Transverse colon (tissue), 4 donors: ENCODE measurements at places on chromosomes 16 and 17. TPM values are rescaled to one million over a fixed set of nuclear protein-coding genes. Genes with fewer than 3 reads are reported as not detected.

Gene PRMT7
- total RNA-seq, result 115 TPM

Gene HBM
- total RNA-seq, result not detected

Gene OTOP3
- 1.6 TPM for total RNA-seq

Gene STAT5B
- total RNA-seq, result 101 TPM

Gene ITGAD
- not detected for total RNA-seq

Gene SAMD14
- total RNA-seq, result 0.14 TPM

Gene XAF1
- 6.7 TPM for total RNA-seq

Gene CACNA1H
- 60.9 TPM for total RNA-seq

Gene PDF
- 14.1 TPM for total RNA-seq

Gene CACNG1
- not detected for total RNA-seq

Gene C16orf74
- 7.0 TPM for total RNA-seq

Gene NPIPB9
- total RNA-seq, result 19.4 TPM

Gene MYOCD
- 20.1 TPM for total RNA-seq

Gene GOT2
- 72.6 TPM for total RNA-seq

Gene MEAK7
- 21.3 TPM for total RNA-seq

Gene SP6
- total RNA-seq, result 4.9 TPM

Gene GAS2L2
- total RNA-seq, result not detected

Gene NTN3
- total RNA-seq, result not detected

Gene CLEC18C
- not detected for total RNA-seq

Gene CHST6
- total RNA-seq, result 1.7 TPM

Gene MYH1
- total RNA-seq, result not detected

Gene SPECC1
- total RNA-seq, result 141 TPM

Gene GHDC
- total RNA-seq, result 30.0 TPM

Gene NOL3
- total RNA-seq, result 65.9 TPM

Gene TRPV3
- total RNA-seq, result 7.1 TPM

Gene PRDM7
- not detected for total RNA-seq

Gene ZNF23
- total RNA-seq, result 5.1 TPM

Gene SCARF1
- total RNA-seq, result 63.2 TPM

Gene AANAT
- not detected for total RNA-seq

Gene SOST
- not detected for total RNA-seq

Gene ZMYND15
- total RNA-seq, result 0.82 TPM

Gene NFATC3
- total RNA-seq, result 27.9 TPM

Gene C16orf89
- total RNA-seq, result not detected

Gene DNAH2
- total RNA-seq, result 0.20 TPM

Gene TVP23A
- total RNA-seq, result 0.14 TPM

Gene IGF2BP1
- not detected for total RNA-seq

Gene CBFA2T3
- 5.5 TPM for total RNA-seq

Gene CHD9NB
- not detected for total RNA-seq

Gene CES3
- total RNA-seq, result 616 TPM
